NCI-H1105 (cell line): ENCODE measurements at places on chromosomes 12 and 14.

DNA sequence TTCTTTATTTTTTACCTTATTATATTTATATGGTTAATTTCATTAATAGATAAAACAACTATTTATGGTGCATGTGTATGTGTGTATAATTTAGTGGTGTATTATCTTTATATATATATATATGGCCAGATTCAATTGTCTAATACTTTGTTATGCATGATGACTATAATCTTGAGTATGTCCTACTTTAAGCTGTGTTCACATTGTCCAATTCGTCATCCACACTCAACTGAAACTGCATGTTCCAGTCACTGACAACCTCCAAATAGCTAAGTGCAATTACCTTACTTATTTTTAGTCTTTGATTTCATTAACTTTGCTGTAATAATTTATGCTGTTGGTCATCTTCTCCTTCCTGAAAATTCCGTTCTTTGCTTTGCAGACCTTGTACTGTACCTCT lies 306.5 kb upstream of the TMTC1 start:
- no peak for DNase-seq

DNA sequence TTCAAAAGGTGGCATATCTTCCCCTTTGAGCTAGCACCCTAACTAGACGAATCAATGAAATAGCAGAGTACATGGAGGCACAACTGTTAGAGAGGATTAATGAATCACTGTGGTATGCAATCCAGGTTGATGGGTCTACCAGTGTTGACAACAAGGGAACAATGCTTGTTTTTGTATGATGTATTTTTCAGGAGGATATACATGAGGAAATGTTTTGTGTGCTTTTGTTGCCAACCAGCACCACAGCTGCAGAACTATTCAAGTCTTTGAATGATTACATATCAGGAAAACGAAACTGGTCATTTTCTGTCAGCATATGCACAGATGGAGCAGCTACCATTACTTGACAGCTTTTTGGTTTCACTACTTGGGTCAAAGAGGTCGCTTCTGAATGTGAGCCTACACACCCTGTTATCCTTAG lies 142.6 kb downstream of the GPHN start:
- DNase-seq: no peak

- no peak for DNase-seq
Measured at GRCh38 chr12:1799882-1800400, 20.4 kb upstream of the LRTM2 start.

GRCh38 chr14:104601786-104602185 lies 2.8 kb downstream of the TMEM179 start:
- no peak for DNase-seq

- peak; percentile 24 for DNase-seq
Measured at GRCh38 chr12:53701518-53702264, 25.6 kb downstream of the CALCOCO1 start.

DNA sequence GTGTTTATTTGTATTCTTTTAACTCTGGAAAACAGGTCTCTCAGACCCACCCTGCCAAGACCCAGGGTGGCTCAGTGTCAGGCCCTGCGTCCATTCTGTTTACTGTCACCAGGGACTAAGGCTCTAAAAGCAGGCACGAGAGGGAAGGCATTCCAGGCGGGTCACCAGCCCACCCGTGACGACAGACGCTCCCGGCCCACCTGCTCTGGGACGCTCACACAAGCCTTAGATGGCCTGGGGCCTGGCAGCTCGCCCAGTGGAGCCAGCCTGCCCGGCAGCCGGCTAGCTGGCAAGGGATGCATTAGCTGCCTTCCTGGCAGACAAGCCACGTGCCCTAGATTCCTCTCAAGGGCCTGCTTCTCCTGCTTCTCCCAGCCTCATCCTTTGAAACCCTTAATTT lies 9.2 kb upstream of the NUAK1 start:
- DNase-seq: peak; percentile 92

GRCh38 chr14:85625925-85626585 lies 96.1 kb downstream of the FLRT2 start:
- no peak for DNase-seq

- no peak for DNase-seq
Measured at GRCh38 chr12:27206801-27207502, 37.1 kb upstream of the STK38L start.

- DNase-seq: no peak
Measured at GRCh38 chr12:26177283-26177682, 18.1 kb upstream of the SSPN start.

GRCh38 chr12:119340578-119340977 lies 6.0 kb downstream of the CCDC60 start:
- no peak for DNase-seq

GRCh38 chr12:58081488-58081887 lies 140.1 kb downstream of the ATP23 start:
- peak; percentile 20 for DNase-seq

- no peak for DNase-seq
Measured at GRCh38 chr14:79706382-79706781, 504.9 kb downstream of the DIO2 start.

DNA sequence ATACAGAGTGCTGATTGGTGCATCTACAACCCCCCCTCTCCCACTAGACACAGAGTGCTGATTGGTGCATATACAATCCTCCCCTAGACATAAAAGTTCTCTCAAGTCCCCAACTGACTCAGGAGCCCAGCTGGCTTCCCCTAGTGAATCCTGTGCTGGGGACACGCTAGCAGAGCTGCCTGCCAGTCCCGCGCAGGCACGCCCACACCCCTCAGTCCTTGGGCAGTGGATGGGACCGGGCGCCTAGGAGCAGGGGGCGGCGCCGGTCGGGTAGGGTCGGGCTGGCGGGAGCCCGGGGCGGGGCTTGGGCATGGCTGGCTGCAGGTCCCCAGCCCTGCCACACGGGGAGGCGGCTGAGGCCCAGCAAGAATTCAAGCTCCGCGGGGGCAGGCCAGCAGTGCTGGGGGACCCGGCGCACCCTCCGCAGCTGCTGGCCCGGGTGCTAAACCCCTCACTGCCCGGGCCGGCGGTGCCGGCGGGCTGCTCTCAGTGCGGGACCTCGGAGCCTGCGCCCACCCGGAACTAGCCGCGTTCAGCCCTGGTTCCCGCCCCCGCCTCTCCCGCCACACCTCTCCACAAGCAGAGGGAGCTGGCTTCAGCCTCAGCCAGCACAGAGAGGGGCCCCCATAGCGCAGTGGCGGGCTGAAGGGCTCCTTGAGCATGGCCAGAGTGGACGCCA lies 64.3 kb upstream of the DDHD1 start:
- peak; percentile 67 for DNase-seq

DNA sequence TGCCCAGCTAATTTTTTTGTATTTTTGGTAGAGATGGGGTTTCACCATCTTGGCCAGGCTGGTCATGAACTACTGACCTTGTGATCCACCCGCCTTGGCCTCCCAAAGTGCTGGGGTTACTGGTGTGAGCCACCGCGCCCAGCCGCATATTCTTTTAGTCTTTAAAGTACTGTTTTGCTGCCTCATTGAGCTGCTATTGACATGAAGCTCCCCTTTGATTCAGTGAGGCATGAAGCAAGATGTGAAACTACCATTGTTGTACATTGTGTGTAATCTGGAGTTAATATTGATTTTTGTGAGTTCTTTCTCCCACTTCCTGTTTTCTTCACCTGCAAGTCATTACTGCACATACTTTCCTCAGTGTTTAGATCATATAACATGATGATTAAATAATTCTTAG lies 80.8 kb downstream of the MNAT1 start:
- no peak for DNase-seq

DNA sequence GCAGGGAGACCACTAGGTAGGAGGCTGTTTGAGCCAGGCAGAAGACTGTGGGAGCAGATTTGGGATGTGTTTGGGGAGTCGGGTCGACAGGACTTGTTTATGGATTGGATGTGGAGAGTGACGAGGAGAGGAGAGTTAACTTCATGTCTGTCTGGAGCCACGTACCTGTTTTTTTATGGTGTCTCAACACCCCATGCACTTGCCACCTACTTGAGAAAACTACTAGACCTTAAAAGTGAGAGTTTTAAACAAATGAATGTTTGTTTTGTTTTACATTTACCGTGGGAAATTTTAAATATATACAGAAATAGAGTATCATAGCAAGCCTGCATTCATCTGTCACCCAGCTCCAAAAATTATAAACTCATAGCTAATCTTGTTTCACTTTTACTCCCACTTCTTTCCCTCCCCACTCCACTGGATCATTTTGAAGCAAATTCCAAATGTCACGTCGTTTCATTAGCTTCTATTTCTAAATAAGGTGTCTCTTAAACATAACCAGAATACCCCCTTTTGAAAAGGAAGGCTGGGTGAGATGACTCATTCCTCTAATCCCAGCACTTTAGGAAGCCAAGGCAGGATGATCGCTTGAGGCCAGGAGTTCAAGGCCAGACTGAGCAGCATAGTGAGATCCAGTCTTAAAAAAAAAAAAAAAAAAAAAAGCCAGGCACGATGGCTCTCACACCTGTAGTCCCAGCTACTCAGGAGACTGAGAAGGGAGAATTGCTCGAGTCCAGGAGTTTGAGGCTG lies 136.2 kb downstream of the ANO6 start:
- no peak for DNase-seq

GRCh38 chr12:50678650-50679365 lies 85.1 kb upstream of the ATF1 start:
- DNase-seq: no peak

DNA sequence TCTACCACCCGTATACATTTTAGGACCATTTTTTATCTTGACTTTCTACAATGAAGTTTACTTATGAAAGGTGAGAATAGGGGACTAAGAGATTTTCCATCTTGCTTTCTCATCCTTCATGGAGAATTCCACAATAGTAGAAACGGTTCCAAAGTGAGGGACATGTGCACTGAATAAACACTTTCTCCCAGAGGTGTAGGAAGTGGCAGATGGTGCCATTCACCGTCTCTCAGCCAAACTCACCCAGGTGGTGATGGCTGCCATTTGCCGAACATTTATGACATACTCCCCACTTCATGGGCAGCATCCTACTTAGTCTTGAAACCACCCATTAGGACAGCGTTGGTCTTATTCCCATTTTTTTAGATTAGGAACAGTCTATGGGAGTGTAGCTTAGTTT lies 540.5 kb downstream of the DIO2 start:
- DNase-seq: no peak

GRCh38 chr14:75315144-75315543 lies 36.5 kb downstream of the FOS start:
- DNase-seq: no peak

DNA sequence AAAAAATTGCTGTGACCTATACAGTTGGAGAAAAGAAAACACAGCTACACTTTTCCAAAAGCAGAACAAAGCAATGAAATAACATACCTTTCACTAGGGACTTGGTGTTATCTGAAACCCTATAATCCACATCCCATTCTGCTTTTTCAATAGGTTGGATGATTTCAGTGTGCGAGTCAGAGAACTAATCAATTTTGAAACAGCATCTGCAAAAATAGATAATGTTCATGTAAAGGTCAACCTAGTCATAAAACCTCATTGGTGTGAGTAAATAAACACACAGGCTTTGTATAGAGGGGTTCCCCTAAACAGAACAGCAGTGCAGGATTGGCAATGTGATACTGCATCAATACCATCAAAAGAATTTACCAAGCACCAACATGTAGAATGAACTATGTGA lies 173.0 kb upstream of the G2E3 start:
- DNase-seq: no peak

- DNase-seq: no peak
Measured at GRCh38 chr12:89597210-89597609, 71.4 kb upstream of the POC1B start.

DNA sequence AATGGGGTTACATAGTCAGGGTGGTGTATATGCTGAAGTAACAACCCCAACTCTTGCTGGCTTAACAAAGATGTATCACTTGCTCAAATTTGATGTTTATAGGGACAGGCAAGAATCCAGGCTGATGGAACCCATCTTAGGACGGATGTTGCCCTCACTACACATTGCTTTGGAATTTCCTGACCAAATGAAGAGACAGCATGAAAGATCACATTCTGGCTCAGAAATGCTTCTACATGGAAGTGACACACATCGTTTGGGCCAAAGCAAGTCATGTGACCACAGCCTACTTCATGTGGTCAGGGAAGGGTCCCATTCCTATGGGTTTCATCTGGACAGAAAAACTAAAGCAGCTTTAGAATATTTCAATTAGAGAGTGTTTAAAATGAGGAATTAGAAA lies 345.8 kb downstream of the TMEM132D start:
- DNase-seq: no peak

GRCh38 chr14:71799841-71800240 lies 132.4 kb upstream of the RGS6 start:
- DNase-seq: no peak

- no peak for DNase-seq
Measured at GRCh38 chr12:79983492-79983891, 48.6 kb upstream of the PPP1R12A start.

- no peak for DNase-seq
Measured at GRCh38 chr12:6041891-6042290, 82.6 kb downstream of the VWF start.

GRCh38 chr14:28770630-28771029 lies 4.0 kb downstream of the FOXG1 start:
- DNase-seq: no peak

DNA sequence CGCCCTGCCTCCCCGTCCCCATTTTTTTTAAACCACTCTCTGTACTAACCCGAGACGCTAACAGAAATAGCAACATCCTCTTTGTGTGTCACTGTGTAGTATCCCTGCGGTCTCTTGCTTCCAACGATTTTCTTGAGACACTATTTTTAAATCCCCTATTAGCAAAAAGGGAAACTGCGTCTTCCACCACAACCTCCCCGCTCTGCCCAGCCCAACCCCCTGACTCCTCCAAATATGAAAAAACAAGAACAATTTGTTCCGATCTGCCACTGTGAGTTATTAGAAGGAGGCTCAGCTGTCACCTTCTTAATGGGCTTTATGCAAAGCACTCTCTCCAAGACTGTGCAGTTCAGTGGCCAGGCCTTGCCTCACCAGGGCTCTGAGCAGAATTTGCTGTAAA lies 76.3 kb downstream of the MAP1LC3B2 start:
- no peak for DNase-seq

DNA sequence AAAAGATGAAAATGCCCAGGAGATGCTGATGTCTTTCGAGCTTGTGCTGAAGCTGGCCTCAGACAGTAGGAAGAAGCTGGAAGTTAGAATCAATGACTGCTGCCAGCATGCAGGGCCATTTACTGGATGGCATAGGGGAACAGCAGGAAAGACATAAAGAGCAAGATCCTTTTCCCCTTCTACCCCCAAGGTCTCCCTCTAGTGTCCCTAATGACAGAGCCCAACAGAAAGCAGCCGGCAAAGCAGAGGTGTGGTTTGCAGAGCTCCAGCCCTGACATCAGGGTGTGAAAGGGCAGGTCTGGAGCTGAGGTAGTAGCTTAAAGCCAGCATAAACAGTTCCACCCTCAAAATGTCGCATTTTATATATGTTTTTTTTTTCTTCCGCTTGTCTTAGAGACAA lies 1560.7 kb upstream of the TMEM132C start:
- DNase-seq: no peak

- no peak for DNase-seq
Measured at GRCh38 chr12:19894050-19894449, 454.8 kb downstream of the AEBP2 start.

DNA sequence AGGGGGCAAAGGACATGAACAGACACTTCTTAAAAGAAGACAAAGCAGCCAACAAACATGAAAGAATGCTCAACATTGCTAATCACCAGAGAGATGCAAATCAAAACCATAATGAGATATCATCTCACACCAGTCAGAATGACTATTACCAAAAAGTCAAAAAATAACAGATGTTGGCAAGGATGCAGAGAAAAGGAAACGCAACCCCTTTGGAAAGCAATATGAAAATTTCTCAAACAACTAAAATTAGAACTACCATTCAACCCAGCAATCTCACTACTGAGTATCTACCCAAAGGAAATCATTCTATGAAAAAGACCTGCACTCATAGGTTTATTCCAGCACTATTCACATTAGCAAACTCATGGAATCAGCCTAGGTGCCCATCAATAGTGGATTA lies 25.6 kb downstream of the MDM1 start:
- DNase-seq: no peak
